ENCODE measurements at places on chromosomes 7 and 10.
A peak's percentile ranks its signal among the peaks of the same experiment; 100 is the strongest.

- DNase-seq, result no peak
These were observed 40.0 kb upstream of the CTBP2 start for GRCh38 chr10:125200396-125200795.

GRCh38 chr10:99620711-99621453, 643 bp upstream of the SLC25A28 start:
- peak; percentile 96 for DNase-seq

DNA sequence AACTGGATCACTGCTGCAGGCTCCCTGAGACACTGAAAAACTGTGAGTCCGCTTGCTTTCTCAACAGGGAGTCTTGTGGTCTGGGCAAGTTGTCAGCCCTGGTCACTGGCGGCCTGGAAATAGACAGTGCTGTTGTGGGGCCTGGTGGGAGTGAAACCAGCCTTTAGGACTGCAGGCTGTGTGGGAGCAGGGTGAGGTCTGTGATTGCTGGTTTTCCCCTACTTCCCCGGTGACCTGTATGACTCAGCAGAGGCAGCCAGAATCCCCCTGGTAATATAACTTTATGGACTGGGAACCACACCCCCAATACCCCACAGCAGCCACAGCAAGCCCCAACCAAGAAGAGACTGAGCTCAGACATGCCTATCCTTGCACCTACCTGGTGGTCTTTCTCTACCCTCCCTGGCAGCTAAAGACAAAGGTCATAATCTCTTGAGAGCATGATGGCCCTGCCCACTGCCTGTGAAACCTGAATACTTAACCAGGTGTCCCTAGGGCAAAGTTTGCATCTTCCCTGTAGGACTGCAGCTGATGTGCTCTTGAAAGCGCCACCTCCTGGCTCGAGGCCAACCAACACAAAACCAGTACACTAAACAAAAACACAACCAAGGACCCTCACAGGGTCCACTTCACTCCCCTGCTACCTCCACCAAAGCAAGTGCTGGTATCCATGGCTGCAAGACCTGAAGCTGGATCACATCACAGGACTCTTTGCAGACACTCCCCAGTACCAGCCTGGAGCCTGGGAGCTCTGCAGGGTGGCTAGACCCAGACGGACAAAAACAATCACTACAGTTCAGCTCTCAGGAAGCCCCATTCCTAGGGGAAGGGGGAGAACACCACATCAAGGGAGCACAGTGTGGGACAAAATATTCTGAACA, 7.2 kb upstream of the ADAM22 start:
- no peak for DNase-seq

GRCh38 chr10:22193945-22194344, 23.9 kb downstream of the EBLN1 start:
- DNase-seq, result no peak

- DNase-seq, result no peak
These were observed 982 bp downstream of the COBL start for GRCh38 chr7:51315393-51316261.

GRCh38 chr10:23717913-23718312, 279.0 kb downstream of the OTUD1 start:
- DNase-seq, result no peak

GRCh38 chr10:86254081-86254480, 112.5 kb downstream of the GRID1 start:
- peak; percentile 22 for DNase-seq

DNA sequence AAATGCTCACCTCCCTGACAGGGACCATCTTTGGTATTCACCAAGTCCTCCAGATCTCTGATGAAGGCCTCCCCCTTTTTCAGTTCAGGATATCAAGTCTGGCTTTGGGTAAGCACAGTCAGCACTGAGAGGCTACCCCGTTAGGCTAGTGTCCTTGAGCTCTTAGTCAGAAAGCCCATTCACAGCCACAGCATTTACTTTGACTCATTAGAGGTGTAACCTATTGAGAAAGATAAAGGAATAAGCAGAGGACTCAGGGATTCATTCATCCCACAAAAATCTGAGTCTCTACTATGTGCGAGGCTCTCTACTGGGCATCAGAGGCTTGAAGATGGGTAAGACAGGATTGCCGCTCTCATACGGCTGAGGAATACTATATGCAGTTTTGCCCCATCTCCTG, 14.0 kb upstream of the RAMP3 start:
- no peak for DNase-seq

DNA sequence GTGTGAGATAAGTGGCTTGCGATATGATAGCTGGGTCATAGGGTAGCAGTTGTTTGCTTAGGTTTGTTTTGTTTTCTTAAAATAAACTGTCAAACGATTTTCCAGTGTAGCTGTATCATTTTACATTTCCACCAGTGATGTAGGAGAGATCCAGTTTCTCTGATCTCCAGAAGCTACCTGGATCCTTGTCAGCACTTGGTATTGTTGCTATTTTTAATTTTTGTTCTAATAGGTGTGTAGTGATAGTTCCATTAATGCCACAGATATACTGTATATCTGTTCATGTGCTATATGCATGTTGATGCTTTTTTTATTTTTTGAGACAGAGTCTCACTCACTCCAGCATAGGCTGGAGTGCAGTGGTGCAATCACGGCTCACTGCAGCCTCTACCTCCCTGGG, 44.4 kb downstream of the GOLGA7B start:
- no peak for DNase-seq

DNA sequence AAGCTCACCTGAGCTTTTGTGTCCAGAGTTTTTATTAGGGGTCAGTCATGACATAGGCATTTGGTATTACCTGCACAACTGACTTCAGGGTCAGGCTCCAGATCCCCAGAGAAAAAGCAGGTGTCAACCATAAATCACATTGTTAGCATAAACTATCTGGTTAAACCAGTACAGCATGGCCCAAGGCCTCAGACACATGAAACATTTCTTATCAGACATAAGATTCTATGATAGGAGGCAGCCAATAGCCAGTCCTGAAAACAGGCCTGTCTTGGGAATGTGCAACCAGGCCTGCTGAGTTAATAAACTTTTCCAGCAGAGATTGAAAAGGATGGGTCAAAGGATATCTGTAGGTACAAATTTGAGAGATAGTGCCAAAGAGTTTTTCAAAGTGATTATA, 116.1 kb downstream of the TPST1 start:
- DNase-seq, result no peak

- DNase-seq, result peak; percentile 87
These were observed 3.0 kb downstream of the SMARCD3 start for GRCh38 chr7:151245360-151246101.

DNA sequence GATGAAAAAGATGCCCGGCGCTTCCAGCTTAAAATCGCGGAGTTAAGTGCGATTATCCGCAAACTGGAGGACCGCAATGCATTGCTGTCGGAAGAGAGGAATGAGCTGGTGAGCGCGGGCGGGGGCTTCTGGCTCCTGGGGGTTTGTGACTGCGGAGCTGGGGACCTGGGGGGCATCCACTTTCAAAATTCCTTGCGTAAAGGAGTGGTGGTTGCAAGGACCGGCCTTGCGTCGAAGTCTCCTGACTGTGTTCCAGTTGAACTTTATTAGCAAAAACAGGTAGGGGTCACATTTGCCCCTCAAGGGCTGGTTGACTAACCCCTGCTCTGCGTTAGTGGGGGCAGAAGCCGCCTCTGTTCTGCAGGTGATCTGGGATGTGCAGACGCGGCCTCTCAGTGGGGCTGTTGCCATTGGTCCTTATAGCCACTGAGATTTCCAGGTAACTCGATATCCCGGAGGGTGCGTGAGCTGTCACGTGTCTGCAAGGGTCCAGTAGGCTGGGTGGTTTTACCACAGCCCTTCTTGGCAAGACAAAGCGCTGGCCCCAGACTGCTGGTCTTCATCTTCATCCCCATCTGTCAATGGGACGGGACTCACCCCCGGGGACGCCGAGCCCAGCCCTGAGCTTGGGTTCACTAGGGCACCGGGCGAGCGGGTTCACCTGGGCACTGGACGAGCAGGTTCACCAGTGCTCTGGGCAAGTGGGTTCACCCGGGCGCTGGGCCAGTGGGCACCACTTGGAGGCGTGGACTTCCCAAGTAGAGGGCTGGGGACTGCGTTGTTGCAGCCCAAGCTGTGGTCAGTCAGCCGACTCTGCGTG, 51.5 kb upstream of the DPYSL4 start:
- DNase-seq, result peak; percentile 60

DNA sequence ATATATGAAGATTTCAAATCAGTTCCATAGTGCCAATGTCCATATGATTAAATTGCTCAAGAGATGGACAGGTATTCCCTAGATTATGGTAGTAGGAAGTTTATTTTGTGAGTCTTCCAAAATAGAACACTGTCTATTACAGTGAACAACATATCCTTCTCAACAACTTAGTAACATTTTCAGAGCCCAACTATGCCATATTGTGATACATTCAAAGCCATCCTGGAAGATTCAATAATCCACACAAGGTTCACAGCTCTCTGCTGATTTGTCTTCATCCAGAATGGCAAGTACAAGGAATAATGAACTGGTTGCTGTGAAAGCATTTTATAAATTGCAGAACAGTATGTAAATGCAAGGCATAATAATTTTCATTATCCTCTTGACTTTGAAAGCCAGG, 213.9 kb downstream of the CHRM2 start:
- no peak for DNase-seq

GRCh38 chr7:125375942-125376341, 446.3 kb upstream of the POT1 start:
- no peak for DNase-seq

GRCh38 chr10:48791267-48791928, 106.7 kb downstream of the WDFY4 start:
- no peak for DNase-seq

GRCh38 chr10:36057180-36057579, 415.1 kb upstream of the FZD8 start:
- DNase-seq, result no peak

DNA sequence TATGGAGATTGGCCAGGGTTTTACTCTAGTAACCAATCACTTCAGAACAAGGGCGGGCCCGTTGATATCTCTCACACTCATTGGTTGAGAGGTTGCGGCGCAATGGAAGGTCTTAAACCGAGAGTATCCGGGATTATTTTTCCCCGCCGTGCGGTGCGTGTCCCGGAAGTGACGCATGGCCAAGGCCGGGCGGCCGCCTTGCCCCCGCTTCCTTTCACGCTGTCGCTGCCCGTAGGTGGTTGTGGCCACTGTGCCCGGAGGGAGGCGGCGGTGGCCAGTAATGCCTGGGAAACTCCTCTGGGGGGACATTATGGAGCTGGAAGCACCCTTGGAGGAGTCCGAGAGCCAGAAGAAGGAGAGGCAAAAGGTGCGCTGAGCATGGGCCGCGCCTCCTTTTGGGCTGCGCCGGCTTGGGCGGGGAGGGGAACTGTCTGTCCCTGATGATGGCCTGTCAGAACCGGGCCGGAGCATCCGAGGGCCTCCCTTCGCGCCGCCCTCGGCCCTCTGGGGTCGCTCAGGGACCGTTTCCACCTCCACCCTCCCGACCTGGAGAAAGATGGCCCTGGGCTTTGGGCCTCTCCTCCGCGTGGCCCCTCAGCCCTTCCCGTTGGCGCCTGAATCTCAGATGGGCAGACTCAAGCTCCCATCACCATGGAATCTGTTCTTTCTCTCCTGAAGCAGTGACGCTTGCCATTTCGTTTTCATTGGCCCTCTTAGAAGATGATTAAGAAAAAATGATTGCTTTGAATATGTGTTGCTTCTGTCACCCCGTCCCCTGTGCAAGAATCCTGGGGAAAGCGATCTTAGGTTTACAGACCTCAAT, at the start of gene DDX50:
DDX50 (plus strand) TSS at position 211 of the 823 bp plus-strand sequence; CDS start at position 281, 70 bp downstream.
- DNase-seq, result peak; percentile 98

GRCh38 chr7:123133924-123134323, 65.8 kb downstream of the SLC13A1 start:
- DNase-seq, result no peak

DNA sequence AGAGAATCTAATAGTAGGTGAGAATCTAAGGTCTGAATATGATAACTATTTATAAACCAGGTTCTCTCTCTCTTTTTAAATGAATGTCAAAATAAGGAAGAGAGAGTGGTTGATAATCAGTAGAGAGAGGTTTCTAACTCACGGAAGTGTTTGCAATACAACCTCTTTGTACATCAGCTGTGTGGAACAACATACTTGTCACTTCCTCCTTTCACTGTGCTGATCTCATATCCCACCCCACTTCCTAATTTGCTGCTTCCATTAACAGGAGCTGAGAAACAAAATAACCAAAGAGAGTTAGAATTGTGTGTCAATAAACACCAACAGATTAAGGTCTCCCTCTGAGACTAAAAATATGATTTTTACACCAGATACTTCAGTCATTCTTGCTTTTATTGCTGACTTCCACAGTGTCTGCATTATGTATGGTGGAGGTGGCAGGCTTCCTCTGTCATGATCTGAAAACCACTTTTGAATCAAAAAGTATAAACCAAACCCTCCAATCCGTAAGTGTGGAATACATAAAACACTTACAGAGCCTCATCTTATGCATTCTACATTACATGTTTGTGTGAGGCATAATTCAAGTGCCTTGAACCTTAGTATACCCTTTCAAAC, 25.0 kb downstream of the CACUL1 start:
- DNase-seq, result no peak

- no peak for DNase-seq
These were observed 426.4 kb downstream of the TCERG1L start for GRCh38 chr10:130885021-130885655.

DNA sequence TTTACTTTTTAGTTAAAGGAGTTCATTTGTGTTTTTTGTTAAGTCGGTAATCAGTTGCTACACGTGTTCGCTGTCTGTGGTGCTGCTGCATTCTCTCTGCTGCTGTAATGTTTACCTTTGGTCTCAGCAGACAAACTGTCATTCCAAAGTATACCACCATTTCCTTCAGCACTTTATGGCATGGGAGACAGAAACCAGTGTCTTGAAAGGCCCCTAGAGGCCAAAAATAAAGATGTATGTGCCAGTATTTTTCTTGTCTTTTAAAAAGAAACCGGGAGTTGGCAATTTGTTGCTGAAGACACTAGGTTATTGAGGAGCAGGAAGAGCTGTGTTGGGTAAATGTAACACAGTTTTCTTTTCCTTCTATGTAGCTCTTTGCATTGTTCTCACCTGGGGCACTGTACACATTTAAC, 24.1 kb downstream of the ZNF92 start:
- DNase-seq, result no peak

- DNase-seq, result no peak
These were observed 356.2 kb downstream of the RNLS start for GRCh38 chr10:88226891-88227290.

GRCh38 chr7:1193593-1194424, 33.8 kb upstream of the ZFAND2A start:
- DNase-seq, result peak; percentile 71

DNA sequence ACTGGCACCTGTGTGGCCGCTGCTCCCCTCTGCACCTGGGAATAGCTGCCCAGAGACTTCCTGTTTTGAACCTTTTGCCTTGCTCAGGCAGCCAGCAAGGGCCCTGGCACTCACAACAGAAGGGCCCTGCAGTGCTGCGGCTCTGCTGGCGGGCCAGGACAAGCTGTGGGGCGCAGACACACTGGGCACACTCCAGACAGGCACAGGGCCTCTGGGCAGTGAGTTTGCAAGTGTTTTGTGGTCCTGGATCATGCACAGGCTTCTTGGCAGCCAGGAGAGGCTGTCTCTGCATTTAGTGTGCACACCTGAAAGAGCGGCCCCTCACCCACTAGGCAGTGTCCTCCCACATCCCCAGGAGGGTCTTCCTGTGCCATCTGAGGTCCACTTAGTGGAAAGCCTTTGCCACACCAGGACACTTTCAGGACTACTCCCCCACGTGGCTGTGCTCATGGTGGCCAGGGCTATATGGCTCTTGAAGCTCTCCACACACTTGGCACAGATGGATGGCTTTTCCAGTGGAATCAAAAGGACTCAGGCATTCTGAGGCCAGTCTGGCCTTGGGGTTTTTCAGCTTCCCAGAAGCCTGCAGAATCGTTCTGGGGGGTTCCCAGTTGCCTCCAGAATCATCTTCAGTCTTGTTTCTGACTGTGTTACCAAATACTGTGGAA, 5.0 kb upstream of the ATP6V0E2 start:
- DNase-seq, result no peak

All from activated effector memory CD4-positive, alpha-beta T cell treated with anti-CD3 and anti-CD28 coated beads, Interleukin-2, amount 50 U/mL, for 16 hours (primary cell).